ENCODE measurements at places on chromosomes 2 and 18.

DNA sequence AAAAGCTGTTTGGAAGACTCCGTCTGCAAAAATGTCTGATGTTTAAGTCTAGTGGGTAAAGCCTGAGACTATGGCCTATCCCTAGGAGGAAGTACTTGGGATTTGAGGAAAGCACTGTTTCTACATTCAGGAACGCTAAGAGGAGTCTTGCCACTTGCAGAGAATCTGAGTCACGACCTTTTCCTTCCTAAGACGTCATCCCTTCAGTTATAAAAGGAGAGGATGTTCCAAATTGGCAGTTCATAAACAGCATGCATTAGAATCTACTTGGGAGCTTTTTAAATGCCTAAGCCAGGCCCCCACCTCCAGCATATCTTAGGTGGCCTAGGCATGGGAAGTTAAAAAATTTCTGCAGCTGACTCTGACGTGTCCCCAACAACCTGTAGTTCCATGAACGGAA, 125.9 kb downstream of the TTC32 start:
- no peak for DNase-seq

DNA sequence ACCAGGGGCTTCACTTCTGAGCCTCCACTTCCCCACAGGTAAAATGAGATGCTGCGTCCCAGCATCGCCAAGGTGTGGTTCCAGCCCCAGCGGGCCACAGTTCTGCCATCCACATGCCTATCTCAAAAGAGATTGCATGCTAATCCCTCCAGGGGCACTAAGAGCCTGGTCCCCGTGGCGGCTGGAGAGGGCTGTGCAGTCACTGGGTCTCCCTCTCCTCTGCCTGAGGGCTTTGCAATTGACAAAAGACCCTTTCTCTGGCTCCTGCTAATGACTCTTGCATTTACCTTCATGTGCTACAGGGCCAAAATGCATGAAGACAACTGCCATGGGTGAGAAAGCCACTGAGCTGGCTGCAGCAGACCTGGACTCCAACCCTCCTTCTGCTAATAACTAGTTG, 18.5 kb downstream of the ZBTB7C start:
- no peak for DNase-seq

- DNase-seq, result no peak
Measured at GRCh38 chr2:7018282-7018701, 101.1 kb downstream of the RNF144A start.

DNA sequence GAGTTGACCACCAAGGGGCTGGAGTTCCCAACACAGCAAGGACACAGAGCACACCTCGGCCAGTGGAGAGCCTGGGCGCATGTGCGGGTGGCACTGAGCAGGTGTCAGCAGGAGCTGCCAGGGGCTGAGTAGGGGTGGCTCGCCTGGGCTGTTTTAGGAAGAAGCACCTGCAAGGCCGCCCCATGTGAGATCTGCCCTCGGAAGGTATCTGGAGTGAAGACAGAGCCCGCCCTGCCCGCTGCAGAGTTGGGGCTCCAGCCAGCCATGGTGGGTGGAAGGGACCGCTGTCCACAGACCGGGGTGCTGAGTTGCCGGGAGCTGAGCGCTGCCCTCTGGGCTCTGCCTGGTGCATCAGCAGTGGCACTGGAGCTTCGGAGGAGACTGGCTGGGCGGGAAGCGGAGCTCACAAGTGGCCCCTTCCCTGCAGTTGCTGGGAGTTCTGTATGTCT, 35.2 kb downstream of the MTERF4 start:
- DNase-seq, result no peak

DNA sequence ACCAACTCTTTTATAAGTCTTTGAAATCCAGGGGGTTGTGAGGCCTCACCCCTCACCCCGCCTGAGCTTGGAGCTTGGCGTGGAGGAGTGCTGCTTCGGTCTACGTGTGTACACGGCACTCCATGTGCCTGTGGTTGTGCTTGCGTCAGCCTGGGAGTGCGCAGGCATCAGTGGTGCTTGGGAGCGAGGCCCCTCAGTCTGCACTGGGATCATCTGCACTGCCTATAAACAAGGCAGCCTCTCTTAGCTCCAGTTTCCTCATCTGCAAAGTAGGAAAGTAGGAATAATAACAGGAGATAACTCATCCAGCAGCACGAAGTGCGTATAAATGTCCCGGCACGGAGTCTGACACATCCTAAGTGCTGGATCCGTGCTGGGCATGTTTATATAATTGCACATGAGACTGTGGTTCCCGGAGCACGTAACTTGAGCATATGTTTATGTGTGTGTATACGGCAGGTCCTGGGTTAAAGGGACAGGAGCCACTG, 1.2 kb downstream of the GYPC start:
- DNase-seq, result no peak

GRCh38 chr2:38835990-38836389, 39.7 kb downstream of the DHX57 start:
- DNase-seq, result no peak

GRCh38 chr18:11146947-11147345, 2.4 kb downstream of the PIEZO2 start:
- DNase-seq, result no peak
